ENCODE measurements at places on chromosomes 7 and 10. TPM values are rescaled to one million over a fixed set of nuclear protein-coding genes. Genes with fewer than 3 reads are reported as not detected.

- DNase-seq, result peak; percentile 30
These were observed 15.3 kb upstream of the SUN1 start for GRCh38 chr7:816751-817671.

DNA sequence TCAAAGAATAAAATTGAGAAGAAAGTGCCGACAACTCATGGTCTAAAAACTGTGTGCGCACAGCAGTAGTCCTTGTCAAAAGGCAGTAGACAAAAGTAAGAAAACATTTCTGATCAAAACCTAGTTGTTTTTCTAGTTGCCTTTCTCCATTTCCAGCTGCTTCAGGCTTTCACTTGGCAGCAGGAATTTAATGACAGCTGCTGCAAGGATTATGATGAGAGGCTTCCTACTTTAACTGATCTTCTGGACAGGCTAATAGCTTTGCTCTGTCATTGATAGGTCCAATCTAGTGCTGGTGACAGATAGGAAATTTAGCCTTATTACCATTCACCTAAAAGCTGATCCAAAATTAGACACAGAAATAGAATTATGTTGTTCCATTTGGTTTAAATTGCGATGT lies 110.7 kb upstream of the SEMA3C start:
- DNase-seq, result no peak

DNA sequence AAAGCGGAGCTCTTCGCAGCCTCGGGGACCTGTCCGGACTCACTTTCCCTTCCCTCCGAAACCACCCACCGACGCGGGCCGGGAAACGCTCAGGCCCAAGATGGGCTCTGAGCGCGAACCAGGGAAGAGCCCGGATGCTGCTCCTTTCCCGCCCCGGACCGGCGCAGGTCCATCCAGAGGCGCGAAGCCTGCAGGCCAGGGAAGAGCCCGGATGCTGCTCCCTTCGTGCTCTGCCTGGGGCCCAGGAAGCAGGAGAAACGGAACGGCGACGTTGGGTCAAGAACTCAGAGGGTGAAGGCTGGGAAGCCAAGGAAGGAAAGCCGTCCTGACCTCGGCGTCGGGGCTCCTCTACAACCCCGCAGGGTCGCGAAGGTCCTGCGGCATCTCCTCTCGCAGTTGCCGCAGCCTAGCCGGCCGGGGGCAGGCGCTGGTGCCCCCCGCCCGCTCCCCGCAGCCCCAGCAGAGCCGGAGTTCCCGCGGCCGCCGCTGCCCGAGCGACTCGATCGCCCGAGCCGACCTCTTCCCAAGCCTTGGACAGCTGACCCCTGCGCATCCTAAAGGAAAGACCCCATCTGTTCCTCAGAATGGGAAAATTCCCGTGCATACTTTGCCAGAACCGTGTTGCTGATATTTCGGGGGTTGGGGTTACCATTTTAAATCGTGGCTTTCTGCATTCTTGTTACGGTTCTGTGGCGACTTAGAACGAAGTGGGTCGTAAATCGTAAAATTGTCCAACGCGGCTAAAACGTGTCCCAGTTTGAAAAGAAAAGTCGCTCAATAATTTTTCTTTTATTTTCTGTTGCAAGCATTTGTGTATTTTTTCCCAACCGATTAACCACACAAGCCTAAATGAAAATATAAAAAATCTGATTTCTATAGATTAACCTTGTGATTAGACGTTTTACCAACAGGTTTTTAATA lies 7.5 kb downstream of the HOXA1 start:
- no peak for DNase-seq

DNA sequence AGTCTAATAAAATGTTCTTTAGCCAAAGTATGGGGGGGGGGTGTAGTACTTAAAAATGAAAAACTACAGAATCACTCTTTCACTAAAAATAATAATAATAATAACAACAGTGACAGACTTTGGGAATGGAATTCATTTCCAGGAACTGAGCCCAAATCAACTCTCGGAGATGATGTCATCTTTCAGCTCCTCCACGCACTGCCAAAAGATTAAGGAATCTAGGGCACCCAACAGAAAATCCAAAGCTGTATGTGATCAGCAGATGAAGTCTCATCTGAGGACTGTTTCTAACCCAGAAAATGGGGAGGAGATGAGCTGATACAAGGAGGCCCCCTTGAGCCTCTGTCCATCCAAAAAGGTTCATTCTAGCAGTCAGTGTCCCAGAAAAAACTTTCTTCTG lies 54.5 kb downstream of the GRB10 start:
- no peak for DNase-seq

DNA sequence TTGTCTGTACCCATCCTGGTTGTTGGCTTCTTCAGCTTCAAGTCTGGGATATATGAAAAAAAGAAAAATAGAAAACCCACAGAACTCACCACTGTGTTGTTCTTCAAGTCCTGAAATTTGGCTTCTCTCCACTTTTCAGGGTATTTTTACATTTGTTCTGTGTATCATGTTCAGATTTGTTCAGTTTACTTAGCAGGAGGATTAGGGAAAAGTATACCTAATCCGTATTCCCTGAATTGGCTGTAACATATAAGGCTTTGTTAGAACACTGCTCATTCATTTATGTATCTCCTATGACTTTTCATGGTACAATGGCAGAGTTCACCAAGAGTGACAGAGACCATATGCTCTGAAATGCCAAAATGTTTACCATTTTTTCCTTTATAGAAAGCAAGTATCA lies 146.9 kb downstream of the PTN start:
- no peak for DNase-seq

- peak; percentile 25 for DNase-seq
These were observed 20.5 kb downstream of the MMRN2 start for GRCh38 chr10:86936661-86937501.

DNA sequence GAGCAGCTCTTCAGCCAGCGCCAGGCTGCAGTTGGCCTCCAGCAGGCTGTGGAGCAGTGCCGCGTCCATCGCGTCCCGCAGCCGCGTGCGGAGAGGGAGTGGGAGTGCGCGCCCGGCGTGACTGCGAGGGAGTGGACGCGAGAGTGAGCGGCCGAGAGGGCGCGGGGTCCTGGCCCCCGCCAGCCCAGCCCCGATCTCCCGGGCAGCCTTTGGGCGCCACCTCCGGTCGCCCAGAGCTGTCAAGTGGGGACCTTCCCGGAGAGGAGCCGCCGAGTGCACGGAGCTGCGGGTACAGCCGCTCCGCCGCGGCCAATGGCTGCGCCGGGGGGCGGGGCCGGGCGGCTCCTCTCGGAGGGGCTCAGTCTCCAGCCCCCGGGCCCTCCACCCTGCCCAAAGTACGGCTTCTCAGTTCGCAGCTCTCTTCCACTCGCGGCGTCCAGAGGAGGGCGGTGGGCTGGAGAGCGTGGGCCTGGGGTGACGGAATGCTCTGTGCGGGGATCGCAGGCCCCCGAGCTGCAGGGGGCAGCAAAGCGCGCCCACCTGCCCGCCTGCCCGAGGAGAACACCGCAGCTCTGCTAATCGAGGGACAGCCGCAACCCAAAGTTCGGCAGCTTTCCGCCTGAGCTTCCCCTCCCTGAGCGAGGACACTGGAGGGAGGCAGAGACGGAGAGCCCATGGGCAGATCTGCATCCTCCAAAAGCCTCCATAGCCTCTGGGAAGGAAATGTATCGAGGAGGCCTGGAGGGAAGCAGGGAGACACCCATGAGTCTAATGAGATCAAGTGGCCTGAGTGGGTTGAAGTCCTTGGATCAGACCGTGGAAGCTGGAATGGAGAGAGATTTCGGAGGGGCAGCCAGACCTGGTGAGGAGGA lies at the start of gene CRHR2:
CRHR2 (minus strand) TSS at position 245 of the 872 bp plus-strand sequence; CDS start at position 69, 176 bp downstream.
- DNase-seq, result no peak

- no peak for DNase-seq
These were observed 20.0 kb downstream of the WNT8B start for GRCh38 chr10:100482834-100483185.

GRCh38 chr10:29026065-29026797 lies 262.6 kb upstream of the LYZL1 start:
- no peak for DNase-seq

- DNase-seq, result no peak
These were observed 31.1 kb upstream of the ANLN start for GRCh38 chr7:36358589-36358988.

DNA sequence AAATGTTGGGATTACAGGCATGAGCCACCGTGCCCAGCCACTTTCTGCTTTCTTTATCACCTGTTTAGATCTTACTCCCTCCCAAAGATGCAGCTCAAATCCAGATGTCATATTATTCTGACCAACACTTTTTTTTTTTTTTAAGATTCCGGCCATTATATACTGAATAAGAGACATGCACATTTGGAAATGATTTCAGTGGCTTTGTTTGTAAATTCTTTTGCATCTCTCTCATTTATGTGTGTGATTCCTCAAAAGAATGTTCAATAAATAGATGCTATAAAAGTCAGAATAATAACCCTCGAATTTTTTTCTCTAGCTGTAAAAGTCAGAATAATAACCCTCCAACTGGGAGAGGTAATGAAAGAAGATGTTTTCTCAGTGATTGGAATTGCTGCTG lies 25.4 kb downstream of the HECW1 start:
- peak; percentile 17 for DNase-seq

- DNase-seq, result peak; percentile 61
These were observed 172.4 kb upstream of the AGR3 start for GRCh38 chr7:17054206-17054605.

DNA sequence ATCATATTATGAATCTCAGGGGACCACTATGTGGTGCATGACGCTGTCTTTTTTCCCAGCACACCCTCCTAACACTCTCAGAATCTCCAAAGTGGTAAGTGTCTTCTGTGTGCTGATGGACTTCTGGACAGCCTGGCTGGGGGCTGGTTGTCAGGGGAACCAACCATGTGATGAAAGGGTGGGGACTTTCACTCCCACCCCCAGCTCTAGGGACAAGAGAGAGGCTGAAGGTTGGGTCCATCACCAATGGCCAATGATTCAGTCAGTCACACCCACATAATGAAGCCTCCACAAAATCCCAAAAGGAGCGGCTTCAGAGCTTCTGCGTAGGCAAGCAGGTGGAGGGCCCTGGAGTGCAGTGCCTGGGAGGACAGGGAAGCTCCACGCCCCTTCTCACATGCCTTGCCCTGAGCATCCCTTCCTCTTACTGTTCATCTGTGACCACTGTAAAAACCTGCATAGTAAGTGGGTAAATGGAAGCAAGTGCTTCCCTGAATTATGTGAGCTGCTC lies 44.6 kb downstream of the RASGEF1A start:
- DNase-seq, result no peak

DNA sequence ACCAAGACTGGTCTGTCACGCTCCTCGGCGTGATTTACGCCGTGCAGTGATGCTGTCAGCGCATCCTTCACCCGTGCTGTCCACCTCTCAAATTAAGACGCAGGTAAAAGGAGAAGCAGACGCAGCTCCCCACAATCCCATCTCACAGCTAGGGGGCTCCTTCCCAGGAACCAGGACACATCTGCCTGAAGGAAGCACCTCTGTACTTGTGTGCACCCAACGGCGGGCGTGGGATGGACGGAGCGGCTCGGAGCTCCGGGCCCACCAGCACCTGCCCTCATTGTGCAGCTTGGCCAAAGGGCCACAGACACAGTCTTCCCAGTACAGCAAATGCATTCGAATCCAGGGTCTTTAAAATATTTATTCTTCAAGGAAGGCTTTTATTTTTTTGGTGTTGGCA lies 55.3 kb downstream of the STK32C start:
- no peak for DNase-seq

DNA sequence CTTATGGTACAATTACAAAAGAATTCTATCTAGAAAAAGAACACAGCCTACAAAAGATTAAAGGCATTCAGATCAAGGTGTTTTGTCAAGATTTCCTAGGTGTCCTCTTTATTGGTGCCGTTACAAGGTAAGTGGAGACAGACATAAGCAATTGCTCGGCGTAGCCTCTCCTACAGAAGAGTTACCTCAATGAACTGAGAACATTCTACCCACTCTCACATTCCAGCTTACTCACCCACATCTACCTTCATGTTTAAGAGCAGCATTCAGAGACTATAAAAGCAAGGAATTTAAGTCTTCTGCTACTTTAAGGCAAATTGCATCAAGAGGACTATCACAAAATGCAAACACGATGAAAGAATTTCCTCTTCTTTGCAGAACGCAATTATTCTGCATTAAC lies 29.5 kb downstream of the MPP7 start:
- no peak for DNase-seq

DNA sequence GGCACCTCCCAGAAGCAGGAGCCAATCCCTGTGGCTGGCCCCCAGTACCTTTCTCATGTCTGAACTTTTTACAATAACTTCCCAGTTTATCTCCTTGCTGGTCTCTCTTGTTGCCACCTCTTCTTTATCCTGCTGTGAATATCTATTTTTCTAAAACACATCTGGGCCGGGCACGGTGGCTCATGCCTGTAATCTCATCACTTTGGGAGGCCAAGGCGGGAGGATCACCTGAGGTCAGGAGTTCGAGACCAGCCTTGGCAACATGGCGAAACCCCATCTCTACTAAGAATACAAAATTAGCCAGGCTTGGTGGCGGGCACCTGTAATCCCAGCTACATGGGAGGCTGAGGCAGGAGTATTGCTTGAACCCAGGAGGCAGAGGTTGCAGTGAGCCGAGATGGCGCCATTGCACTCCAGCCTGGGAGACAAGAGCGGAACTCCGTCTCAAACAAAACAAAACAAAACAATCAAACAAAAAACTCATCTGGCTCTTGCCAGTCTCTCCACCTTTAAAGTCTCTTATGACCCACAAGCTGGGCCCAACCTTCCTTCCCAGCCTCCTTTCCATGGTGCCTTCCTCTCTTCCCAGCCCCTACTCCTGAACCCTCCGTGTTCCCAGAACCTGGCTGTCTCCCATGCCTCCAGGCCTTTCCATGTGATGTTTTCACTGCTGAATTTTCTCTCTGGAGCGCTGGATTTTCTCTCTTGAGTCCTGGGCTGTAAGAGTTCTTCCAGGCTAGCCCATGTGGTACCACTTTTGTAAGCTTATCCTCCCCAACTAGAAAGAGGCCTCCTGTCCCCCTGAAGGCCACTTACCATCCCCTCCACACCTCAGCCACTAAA lies 51.3 kb downstream of the HIP1 start:
- DNase-seq, result no peak

DNA sequence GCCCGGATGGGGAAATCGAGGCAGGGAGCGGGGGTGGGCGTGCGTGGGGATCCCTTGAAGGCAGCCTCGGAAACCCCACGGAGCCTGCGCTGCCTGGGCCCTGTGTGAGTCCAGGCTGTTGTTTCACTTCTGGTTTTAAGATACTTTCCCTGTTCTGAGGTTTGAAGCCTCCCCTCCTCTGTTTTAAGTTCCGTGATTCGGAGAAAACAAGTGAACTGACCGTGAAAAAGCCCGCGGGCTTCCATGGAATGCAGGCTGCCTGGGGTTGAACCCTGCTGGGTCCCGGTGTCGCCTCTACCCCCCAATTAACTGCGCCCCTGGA lies 401 bp downstream of the LRRC27 start:
- no peak for DNase-seq

GRCh38 chr7:3092468-3092867 lies 48.8 kb upstream of the CARD11 start:
- no peak for DNase-seq

The EPDR1 gene
- total RNA-seq, result 64.0 TPM

The ZNF277 gene
- total RNA-seq, result 30.9 TPM

The CRYGN gene
- total RNA-seq, result 1.2 TPM

The CHCHD2 gene
- total RNA-seq, result 849 TPM

The STK31 gene
- 0.07 TPM for total RNA-seq

The CFAP70 gene
- 0.36 TPM for total RNA-seq

The HOXA11 gene
- total RNA-seq, result 1.2 TPM

The MSMB gene
- total RNA-seq, result not detected

The SPDYE6 gene
- not detected for total RNA-seq

The ASB15 gene
- total RNA-seq, result not detected

The AKR1C4 gene
- not detected for total RNA-seq

The IFIT5 gene
- total RNA-seq, result 35.5 TPM

The GPR146 gene
- 1.6 TPM for total RNA-seq

The BMPER gene
- 0.55 TPM for total RNA-seq

The WASHC2C gene
- 41.3 TPM for total RNA-seq

The FAM237B gene
- total RNA-seq, result not detected

All from A172 (cell line).